ENCODE measurements at places on chromosomes 13 and 19.

DNA sequence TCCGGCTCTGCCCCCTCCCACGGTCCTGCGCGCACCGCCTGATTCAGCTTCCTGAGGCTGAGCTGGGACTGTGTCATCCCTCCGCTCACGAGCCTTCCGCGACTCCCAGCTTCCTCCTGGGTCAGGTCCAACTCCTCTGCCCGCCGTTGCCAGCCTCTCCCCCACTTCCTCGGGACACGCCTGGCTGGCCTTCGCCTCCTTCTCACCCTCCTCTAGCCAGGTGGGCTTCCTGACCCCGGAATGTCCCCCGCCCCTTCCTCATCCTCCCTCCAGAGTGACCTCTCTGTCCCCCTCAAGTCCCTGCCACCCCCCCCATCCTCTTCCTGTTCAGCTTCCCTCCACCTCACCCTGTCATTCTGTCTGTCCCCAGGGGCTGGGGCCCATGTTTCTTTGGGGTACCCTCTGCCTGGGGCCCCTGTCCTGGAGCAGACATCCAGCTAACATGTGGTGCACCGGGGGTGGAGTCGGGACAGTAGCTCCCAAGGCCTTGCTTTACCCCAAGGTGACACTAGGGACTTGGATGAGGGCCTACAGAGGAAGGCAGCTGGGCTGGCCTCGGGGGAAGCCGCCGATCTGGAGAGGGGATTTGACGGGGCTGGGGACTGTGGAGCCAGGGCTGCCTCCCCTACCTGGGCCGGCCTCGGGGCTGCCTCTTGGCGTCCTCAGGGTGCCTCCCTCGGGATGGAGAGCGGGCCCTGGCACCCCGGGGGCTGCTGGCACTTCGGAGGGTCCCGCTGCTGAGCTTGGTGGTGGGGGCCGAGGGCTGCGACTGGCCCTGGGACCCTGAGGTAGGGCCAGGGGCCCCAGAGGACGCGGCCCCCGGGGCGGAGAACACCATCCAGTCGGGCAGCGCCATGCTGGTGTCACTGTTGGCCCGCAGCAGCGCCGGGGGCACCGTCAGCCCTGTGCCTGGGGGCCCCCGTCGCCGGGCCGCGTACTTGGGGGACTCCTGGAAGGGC lies 16.5 kb downstream of the SHANK1 start:
- no peak for DNase-seq

- no peak for DNase-seq
Measured at GRCh38 chr13:48838193-48838973, 137.3 kb upstream of the FNDC3A start.

GRCh38 chr19:42634409-42635232 lies 39.9 kb upstream of the CEACAM8 start:
- DNase-seq: no peak

GRCh38 chr13:77853703-77854102 lies 64.9 kb downstream of the EDNRB start:
- no peak for DNase-seq

DNA sequence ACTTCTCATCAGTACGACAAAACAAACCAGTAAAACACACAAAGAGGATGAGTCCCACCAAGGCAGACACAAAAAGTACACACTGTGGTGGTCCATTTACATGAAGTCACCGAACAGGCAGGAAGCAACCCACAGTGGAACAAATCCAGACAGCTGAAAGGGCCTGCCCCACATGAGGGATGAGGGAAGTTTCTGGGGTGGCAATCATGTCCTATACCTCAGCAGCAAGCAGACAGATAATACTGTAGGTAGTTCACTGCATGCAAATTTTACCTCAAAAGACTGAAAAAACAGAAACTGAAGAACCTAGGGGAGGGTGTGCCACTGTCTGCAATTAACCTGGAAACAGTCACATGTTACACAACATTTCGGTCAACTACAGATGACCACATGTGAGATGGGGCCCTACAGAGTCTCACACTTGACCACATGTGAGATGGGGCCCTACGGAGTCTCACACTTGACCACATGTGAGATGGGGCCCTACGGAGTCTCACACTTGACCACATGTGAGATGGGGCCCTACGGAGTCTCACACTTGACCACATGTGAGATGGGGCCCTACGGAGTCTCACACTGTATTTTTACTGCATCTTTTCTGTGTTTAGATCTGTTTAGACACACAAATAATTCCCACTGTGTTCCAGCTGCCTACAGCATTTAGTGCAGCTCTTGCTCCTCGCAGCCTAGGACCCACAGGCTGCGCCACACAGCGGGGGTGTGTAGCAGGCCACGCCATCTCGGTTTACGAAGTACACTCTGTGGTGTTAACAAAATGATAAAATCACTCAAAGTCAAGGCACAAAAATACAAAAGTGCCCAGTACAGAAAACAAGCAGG lies 22.2 kb downstream of the PCID2 start:
- DNase-seq: peak; percentile 42

DNA sequence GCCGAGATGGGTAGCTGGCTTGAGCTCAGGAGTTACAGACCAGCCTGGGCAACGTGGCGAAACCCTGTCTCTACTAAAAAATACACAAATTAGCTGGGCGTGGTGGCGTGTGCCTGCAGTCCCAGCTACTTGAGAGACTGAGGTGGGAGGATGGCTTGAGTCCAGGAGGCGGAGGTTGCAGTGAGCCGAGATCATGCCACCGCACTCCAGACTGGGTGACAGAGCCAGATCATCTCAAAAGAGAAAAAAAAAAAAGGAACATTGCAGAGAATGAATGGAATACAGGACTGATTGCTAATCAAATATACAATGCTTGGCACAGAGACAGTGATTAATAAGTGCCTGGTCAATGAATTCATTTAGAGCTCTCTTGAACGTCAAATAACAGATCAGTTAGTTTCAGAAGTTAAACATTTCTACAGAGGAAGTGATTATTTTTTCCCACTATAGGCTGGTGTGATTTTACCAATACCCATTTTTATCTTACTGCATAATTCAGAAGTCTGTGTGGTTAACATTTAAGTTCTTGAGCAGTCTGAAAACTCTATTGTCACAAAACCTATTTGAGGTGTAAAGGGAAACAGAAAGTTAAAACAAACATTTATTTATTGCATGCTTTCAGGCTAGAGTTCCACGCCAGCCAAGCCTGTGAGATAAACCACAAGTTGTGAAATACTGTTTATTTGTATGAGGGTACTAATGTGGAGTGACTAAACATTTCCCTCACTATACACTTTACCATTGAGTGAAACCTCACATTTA lies 7.7 kb upstream of the TBC1D4 start:
- DNase-seq: peak; percentile 19

DNA sequence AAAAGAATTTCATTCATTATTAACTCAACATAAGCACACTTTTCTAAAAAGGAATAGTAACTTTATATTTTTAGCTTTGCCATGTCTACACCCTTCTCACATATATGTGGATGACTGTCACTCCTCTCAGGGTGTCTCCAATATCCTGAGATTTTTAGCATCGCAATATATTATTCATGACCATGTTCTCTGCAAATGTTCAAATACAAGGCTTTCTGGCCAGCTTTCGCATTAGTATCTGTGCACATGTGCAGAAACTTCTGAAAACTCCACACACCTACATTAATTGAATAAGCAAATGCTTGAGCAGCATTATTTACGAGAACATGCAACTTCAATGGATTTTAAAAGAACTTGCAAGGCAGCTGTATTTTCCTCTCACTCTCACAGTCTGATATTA lies 334.8 kb downstream of the PCDH9 start:
- no peak for DNase-seq

- DNase-seq: no peak
Measured at GRCh38 chr19:36110487-36111199, at the start of gene OVOL3. Gene OVOL3, plus strand, starts transcription at chr19:36111143. Its CDS starts 60 bp downstream, at chr19:36111203.

- DNase-seq: no peak
Measured at GRCh38 chr13:102028206-102028605, 373.6 kb downstream of the FGF14 start.

DNA sequence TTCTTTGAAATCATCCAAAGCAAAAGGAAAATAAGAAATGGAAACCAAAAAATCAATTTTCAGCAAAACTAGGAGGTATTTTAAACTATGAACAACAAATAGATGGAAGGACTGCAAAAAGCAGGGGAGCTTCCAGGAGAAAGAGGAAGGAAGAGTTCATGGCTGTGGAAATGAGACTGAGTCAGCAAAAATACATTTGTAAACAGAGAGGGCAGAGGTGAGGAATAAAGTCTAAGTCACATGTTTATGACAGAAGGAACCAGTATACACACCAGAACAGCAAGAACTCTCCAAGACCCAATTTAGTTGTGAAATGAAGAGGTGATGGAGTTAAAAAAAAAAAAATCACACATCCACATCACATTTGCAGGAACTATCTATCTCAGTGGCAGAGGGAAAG lies 69.6 kb downstream of the RNASEH2B start:
- DNase-seq: no peak

- no peak for DNase-seq
Measured at GRCh38 chr19:43527860-43528622, 1.0 kb upstream of the ETHE1 start.

DNA sequence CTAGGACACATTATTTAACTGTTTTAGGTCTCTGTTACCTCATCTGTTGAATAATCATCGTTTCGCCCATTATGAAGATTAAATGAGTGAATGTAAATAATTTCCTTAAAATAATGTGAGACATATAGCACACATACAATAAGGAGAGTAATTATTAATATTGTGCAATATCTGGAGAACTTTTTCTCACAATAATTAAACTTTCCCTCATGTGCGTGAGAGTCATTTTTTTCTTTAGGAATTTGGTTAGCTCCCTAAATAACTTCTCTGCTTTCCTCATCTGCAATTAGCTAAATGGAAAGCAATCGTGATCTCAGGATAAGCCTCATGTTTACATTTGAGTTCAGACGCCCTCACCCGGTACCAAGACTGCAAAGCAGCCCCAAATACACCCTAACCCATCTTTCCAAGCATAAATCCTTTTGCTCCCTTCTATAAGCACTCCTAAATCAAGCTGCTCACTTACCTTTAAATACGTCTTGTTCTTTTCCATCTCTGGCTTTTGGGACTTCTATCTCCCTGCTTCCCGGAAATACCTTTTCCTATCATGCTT lies 78.8 kb downstream of the MZT1 start:
- no peak for DNase-seq

DNA sequence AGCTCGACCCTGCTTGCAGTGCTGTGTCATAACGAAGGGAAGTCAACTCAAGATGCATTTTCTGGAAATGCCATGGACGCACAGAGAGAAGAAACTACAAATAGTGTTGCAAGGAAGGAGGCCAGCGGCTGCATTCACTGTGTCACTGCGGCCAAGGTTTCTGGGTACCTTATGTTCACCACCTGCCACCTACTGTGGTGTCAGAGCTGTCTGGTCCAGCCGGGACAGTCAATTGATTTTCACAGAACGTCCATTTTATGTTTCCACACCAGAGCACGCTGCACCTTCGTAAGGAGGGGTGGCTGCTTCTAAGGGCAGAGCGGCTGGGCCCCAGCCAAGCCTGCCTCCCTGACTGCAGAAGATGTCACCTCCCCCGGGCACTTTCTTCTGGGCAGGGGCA lies 17.7 kb downstream of the TSHZ3 start:
- DNase-seq: no peak

DNA sequence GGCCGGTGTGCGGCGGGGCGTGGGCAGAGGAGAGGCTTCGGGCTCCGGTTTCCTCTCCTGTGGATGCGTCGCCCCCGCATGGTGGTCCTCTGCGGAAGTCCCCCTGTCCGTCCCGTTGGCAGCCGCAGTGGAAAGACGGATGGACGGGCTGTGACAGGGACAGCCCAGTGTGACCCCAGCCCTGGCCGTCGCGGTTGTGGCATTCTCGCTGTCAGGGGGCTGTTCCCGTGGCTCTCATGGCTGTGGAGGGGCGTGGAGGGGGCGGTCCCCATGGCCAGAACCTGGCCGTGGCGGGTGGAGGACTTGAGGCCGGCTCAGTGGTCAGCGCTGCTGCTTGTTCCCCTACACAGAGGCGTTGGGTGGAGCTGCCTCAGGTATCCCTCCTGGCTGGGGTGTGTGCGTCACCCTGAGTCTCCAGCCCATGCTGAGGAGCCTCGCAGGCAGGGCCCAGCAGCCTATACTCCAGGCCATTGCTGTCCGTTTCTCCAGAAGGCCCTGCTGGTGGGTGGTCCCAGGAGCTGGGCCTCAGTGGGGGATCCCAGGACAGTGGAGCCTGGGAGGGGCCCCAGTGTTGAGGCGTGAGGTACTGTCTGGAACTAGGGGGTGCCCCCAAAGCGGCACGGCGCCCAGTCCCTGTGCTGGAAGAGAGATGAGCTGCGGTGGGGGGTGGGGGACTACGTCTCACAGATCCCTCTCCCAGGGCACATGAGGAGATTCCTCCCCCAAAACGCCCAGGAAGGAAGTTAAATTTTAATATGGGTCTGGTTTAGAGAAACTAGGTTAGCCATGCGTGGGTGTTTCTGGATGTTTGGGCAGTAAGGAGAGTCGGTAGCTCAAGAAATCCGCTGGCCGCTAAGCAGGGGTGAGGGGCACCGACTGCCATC lies 20.3 kb downstream of the CSNK1G2 start:
- DNase-seq: no peak

DNA sequence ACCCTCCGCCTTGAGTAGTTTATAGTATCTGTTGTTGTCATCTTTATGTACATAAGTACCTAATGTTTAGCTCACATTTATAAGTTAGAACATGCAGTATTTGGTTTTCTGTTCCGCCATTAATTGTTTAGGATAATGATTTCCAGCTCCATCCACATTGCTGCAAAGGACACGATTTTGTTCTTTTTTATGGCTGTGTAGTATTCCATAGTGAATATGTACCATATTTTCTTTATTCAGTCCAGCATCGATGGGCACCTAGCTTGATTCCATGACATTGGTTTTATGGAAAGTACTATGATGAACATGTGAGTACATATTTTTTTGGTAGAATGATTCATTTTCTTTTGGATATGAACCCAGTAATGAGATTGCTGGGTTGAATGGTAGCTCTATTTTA lies 174.4 kb upstream of the SPRY2 start:
- no peak for DNase-seq

DNA sequence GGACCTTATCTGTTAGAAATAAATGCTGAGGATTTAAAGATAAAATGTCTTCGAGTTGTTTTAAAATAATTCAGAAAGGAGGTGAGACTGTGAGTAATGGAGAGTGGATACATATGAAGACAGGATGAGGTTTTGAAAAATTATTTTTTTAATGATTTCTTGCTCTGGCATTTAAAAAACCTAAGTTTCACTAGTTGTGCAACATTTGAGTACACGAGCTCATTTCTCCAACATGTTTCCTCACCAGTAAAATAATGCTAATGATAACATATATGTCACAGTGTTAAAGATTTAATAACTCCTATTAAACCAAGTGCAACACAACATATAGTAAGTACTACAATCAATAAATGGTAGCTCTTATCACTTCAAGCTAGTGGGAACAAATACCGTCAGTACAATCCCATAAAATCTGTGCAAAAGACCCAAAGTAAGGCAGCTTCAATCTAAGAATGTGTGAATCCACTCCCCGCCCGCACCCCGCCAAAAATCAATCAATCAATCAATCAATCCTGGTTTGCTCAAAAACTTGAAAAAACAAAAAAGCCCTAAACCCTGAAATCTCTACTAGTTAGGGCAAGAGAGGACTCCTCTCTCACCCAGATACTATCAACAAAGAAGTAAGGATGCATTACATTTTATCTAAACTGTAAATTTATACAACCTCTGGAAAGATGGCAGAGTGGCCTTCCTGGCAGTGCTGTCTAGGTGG lies 1.3 kb downstream of the ALG5 start:
- DNase-seq: no peak
